ENCODE measurements at places on chromosomes 1 and 21.

- no peak for DNase-seq
These were observed 37.9 kb downstream of the LRRIQ3 start for GRCh38 chr1:74160046-74160445.

DNA sequence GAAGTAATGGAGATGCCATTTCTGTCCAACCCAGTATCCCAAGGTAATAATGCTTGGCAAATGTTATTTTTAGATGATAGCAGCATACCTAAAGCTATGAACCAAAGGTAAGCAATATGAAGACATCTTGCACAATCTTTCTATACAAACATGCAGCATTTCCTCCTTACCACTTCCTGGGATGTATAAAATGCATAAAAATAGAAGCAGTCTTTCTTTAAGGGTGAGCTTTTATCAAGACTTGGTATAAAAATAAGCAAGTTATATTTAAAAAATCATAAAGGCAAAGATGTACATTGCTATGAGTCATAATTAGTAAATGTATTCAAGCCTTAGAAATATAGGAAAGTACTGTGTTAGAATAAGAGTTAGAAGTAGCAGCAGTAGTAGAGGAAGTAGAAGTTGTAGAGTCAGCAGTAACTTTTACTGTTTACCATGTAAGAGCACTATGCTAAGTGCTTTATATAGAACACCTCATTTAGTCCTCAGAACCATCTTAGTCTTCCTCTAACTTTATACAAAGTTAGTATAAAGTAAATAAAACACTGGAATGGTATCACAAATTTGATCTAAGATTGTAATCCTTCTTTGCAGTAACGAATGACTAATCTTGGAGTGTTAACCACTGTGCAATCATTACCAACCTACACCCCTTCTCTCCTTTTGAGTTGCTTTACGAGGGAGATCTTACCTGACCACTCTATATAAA is 371.3 kb downstream of the VAV3 start:
- no peak for DNase-seq

DNA sequence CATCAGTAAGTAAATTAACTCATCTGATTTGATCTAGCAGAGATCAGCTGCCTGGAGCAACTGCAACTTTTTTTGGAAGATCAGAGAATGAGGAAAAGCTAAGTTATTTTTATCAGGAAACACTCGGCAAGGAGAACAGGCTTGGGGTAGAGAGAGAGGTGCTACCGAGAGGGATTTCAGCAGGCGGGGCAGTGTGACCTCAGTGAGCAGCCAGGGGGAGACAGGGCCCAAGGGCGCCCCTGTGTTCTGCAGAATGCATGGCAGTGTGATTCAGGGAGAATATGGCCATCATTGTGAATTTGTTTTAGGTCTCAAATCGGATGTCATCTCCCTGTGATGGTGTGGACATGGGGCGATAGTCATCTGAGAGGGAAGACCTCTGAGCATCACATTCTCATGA is 484.1 kb upstream of the VAMP3 start:
- no peak for DNase-seq

DNA sequence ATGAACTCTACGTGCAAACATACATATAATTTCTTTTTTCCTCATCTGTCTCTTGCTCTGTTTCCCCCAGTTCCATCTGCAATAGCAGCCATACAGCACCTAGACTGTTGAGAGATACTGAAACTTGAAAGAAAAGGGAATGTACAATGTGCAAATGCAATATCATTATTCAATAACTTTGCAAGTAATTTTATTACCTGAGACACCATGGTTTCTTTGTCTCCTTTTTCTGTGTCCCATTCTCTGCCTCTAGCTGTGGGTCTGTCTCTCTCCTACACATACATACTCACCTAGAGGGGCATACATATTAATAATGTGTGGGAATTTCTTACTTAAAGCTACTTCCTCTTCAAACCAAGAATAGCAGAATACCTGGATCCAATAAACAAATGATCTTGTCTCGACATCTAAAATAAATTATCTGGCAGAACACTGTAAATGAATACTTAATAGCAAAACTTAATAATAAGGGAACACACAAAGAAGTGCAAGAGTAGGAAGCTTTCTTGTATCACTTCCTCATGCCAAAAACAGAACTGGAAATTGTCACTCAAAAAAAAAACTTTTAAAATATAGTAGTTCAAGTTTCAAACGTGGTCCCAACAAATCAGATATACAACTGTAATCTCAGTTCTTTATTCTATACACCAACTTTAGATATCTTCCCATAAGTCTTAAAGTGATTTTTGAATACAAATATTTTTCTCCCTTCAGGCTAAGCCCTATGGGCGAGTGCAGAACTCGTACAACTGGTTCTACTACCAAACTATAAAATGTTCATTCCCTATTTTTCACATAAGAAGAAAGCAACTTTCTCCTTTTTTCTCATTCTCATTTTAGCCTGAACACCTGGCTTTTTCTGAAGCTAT is 194.6 kb downstream of the NRIP1 start:
- DNase-seq: no peak

GRCh38 chr1:169044971-169045370 is 61.5 kb upstream of the ATP1B1 start:
- no peak for DNase-seq

DNA sequence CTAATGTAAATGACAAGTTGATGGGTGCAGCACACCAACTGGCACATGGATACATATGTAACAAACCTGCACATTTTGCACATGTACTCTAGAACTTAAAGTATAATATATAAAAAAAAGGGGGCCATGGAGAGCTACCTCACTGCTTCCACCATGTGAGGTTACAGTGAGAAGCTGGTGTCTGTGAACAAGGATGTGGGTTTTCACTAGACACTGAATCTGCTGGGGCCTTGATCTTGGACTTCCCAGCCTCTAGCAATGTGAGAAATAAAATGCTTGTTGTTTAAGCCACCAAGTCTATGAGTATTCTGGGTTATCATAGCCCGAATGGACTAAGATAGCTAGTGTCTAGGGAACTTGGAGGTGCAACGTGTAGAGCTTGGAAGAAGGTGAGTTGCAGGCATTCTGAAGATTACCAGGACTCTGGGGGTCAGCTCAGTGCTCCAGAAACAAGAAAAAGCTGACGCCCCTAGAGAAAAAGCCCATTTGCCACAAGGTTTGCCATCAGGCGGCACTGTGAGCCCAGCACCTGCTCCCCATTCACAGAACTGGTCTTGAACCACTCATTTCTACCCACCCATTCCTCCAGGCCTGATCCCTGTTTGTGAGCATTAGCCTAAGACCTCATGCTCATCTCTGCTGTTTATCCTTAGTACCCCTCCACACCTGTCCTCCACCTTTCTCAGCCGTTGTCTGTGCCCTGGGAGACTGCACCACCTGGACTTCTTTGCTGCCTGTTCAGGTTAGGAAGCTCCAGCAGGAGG is 15.1 kb upstream of the FYB2 start:
- no peak for DNase-seq

GRCh38 chr1:78223417-78224215 is 177.8 kb downstream of the GIPC2 start:
- no peak for DNase-seq

DNA sequence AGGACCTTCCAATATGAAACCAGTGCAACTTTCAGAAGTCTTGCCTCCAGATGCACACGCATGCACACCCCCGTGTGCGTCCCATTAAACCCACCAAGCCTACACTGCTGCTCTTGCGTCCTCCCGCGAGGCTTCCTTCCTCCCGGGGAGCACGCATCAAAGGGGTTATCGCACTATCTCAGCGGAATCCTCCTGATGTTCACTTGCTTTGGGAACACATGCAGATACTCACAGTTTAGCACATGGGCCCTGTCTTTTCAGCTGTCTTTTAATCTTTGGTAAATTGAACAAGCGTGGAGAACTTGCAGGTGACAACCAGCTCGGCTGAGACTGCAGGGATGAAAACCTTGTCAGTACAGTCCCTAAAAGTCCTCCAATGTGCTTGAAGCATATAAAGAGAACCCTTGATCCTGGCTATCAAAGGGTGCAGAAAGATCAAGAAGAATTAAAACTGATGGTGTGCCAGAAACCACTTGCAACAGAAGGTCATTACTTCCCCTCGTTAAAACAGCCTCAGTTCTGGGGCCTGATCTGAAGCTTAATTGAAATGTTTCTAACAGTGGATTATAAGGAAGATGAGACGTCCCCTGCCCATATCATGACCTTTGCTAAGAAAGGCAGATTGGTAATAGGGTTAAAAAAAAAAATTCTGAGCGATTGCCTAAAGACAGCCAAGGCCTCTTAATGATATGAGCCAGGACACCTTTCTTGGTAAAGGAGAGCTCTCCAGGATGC is 149.4 kb upstream of the LMO4 start:
- no peak for DNase-seq

Data from activated naive CD4-positive, alpha-beta T cell treated with anti-CD3 and anti-CD28 coated beads, Interleukin-2, amount 50 U/mL, for 16 hours (primary cell).